ENCODE measurements at places on chromosomes 11 and 22.
A peak's percentile ranks its signal among the peaks of the same experiment; 100 is the strongest.

- DNase-seq: no peak
These were observed 35.0 kb upstream of the ADORA2A start for GRCh38 chr22:24392218-24392931.

DNA sequence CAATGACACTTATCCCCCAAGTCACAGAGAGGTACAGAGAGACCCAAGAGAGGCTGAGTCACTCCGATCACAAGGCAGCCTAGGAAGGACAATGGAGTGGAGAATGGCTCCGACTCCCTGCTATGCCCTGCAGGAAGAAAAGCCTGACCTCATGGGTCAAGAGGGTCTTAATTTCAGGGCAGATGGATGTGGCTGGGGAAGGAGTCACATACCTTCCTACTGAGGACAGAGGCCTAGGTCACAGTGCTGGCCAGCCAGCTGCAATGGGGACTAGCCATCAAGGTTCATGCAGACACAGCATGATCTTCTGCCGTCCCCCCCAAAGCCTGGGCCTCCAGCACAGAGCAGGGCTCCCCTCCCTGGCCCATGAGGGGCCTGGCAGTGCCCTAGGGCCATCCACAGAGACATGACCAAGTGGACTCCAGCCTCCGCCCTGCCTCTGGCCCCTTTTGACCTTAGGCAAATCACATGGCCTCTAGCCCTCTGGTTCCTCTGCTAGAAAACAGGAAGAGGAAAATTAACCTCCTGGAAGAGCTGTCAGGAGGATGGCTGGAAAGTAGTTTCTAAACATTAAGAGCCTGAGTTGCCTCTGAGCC lies 1.8 kb downstream of the ARRB1 start:
- no peak for DNase-seq

GRCh38 chr11:79021601-79022000 lies 419.2 kb downstream of the TENM4 start:
- no peak for DNase-seq

- DNase-seq: no peak
These were observed 95.4 kb downstream of the NXPE2 start for GRCh38 chr11:114773541-114774338.

GRCh38 chr22:42562279-42562678 lies 8.5 kb downstream of the SERHL2 start:
- DNase-seq: no peak

DNA sequence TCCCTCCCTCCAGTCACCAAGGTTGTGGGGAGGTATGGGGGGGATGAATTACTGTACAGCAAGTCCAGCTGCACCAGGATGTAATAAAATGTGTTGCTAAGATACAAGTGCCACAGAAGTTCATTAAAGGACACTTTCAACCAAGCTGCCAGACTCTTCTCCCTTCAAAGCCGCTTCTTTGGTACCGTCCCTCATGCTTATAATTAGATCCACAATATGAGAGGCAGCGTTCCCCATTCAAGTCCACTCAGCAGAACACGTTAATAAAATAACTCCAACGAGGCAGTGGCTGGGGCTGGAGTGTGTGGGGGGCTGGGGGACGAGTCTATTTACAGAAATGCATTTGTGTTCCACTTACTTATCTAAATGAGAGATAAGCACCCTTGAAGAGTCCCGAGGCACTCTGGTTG lies 14.7 kb downstream of the PHF21B start:
- DNase-seq: peak; percentile 54

- no peak for DNase-seq
These were observed 161.8 kb downstream of the SOX6 start for GRCh38 chr11:16194566-16194965.

GRCh38 chr11:36271794-36272407 lies 17.3 kb downstream of the COMMD9 start:
- no peak for DNase-seq

DNA sequence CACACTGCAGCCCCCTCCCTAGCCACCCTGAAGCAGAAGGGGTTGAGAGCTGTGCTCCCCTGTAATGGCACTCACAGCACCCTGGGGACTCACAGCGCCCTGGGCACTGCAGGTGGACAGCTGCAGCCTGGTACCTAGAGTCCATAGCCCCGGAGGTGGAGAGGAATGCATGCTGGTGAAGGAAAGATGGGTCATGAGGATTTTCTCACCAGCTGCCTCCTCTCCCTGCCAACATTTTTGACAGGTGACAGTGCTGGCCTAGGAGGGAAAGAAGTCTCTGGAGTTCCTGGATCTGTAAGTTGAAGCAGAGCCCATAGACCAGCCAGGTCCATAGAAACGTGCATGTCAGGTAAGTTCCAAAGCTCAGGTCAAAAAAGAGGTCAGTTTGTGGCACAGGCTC lies 330.5 kb downstream of the TENM4 start:
- DNase-seq: no peak

DNA sequence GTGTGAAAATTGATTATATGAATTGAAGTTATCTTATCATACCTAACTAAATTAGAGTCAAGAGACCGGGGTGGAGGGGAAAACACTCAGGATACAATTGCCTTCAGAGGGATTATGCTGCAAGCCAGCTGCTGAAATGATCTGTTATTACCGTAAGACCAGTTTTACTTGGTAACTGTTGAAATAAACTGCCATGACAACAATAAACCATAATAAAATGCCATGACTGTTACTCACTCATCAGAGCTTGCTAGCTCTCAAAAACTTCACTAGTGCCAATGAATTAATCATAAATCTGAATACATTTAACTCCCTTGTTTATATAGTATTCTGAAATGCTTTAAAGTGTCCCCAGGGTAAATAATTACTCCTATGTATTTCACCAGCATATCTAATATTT lies 68.2 kb downstream of the CASP12 start:
- no peak for DNase-seq

- no peak for DNase-seq
These were observed 25.3 kb upstream of the SESN3 start for GRCh38 chr11:95256321-95256779.

DNA sequence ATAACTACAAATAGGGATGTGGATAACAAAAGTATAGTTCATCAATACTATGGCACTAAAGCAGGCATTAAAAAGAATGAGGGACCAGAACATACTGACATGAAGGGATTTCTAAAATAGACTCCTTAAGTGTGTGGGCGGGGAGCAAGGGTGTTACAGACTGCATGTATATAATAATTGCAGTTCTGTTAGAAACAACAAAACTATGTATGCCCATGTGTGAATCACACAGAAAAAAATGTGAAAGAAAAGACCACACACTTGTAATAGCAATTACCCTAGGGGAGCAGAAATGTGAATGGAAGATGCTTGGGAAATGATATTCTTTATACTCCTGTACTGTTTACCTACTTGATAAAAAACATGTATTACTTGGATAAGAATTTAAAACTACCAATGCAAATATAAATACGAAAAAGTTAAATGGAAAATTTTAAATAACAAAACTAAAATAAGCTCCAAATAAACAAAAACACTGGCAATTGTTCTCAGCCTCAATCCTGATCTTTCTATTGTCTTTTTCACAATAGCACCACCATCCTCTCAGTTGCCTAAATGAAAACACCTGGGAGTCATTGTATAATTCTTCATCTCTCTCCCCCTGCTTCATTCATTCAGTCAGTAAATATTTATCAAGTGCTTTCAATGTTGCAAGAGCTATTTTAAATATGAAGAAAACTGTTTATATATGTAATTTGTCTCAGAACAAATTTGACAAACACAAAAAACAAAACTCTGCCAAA lies 129.8 kb downstream of the FCHSD2 start:
- no peak for DNase-seq

DNA sequence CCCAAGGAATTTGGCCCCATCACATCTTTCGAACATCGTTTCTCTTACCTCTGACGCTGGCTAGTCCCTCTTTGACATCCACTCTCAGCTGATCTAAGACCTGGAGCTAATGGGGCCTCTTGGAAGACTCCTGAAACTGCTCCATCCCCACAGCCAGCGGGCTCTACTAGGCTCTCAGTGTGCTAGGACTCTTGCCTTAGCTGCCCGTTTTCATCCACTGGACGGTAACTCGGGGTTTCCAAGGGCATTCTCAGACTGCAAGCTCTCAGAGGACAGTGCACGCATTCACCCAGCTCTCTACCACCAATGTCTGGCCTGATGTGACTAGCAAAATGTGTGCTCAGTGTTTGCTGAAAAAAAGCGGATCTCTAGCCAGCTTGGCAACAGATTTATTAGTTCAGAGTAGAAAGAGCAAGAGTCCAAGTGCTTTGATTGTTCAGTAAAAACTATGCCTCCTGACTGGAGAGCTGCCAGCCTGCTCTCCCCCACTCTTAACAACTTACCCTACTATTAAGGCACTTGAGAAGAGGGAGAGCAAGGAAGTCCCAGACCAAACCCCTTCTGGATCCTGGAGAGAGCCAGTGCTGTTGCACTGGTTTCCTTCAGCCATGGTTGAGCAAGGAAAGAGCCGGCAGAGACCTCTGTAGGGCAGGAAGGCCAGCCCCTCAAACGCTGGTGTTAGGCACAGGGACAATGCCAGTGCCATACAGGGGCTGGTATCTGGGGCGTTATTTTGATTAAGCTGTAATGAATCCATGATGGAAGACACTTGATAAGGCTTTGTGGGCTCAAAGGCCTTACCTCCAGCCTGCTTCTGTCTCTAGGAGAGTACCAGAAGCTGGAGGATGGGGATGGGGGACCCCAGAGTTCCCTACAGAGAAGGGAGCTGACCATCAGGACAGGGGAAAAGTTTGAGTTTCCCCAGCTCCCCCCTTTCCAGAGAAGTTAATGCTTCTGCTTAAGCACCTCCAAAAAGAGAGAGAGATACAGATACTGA lies 9.2 kb downstream of the RELA start:
- no peak for DNase-seq

DNA sequence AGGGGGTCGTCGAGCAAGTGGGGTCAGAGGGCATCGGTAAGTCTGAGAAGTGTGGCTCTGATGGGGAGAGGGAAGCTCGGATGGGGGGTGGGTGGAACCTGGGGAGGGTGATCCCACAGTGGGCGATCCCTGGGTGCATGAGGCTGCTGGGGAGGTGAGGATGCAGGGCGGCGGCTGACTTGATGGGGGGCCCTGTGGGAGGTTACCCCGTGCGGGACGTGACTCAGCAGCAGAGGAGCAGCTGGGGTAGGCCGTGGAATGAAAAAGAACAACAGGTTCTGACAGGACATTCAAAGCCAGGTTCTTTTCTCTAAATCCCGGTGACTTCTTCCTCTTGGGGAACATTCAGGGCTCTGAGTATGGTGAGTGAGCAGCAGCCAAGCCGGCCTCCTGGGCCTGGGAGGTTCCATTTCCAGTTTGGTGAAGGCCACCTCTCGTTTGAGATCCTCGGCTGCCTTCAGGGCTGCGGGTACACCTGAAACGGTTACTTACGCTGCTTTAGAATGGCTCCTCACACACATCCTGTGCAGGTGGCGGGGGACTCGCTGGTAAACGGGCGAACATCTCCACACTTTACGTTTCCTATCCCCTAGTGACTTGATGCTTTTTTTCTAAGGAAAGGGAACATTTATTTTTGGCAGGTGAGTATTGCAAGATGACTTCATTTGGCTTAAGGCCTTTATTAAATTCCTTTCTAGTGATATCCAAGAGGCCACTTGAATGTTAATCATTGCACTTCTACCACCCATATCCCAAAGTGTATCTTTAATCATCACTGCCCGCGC lies 278.2 kb downstream of the TBC1D22A start:
- no peak for DNase-seq

GRCh38 chr22:33796494-33796893 lies 123.8 kb downstream of the LARGE1 start:
- no peak for DNase-seq

DNA sequence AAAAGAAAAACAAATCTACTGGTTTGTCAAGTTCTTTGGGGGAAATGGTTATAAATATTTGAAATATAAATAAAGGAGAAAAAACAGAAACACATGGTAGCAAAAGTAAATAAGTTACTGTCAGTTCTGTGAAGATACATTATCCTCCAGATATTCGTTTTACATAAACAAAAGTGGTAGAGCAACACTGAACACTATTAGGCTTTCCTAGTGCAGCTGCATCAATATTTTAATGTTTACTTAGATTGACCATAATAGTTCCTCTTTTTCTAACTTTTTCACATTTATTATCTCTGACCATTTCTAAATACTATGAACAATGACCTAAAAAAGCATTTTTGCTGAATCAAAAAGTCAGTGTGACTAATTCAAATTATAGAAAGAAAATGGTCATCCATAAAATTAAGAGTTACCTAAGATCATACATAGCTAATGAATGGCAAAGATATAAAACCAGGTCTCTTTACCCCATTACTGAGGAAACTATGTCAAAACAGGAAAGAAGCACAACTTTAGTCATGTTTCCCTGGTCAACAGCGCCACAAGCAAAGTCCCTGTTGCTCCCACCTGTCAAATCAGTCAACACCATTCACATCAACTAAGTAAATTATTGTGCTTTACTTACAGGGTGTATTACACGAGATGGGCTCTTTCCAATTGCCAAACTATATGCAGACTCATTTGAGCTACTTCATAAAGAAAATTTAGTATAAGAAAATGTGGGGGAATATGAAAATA lies 38.5 kb downstream of the SBF2 start:
- DNase-seq: no peak

DNA sequence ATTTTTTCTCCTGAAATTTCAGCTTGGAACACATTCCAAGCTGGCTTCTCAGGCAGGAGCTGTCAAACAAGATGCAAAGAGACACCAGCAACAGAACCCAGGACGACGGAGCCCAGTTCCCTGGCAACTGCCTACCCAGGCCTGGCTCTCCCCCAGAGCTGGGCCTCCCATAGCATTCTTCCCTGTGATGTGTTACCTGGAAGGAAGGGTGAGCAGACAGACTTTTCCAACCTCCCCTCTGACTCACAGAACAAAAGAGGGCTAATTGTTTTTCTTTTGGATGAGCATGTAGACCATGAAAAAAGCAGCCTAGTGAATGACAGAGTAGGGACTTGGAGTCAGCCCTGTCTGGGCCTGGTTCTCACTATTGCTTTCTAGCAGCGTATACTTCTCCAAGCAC lies 55.3 kb upstream of the BMAL1 start:
- DNase-seq: no peak

DNA sequence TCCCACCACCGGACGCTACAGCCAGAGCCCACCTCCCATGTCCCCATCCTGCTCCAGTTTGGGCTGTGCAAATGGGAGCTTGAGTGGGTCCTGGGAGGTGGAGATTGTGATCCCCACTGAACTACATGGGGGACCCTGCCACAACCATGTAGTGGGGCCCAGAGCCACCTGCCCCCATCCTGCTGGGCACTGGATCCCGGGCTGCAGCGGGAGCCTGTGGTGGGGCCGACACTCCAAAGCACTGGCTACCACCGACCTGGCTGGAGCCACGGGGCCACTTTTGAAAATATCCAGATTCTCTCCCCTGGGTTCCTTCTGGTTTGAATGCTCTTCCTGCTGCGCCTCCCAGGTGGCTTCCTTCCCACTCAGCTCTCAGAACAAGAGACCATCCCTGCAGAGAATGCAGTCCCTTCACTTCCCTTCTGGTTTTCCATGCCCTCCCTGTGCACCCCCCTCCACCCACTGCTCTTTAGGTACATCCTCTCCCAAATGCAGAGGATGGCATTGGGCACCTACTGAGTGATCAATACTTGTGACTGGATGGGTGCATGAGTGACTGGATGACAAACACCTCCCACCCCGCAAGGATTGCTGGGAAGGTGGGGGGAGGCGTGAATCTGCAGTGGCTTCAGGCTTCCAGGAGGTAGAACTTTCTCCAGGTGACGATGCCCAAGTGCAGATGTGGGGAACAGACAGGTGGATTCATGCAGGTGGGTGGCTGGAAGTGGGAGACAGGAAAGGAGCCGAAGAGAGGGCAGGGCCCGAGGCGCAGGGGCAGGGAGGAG lies 846 bp upstream of the UNC93B1 start:
- DNase-seq: no peak

GRCh38 chr11:82869657-82870056 lies 30.6 kb downstream of the PRCP start:
- DNase-seq: no peak

Data from NCI-H1436 (cell line).